A172 (cell line): ENCODE measurements at places on chromosomes 3 and 15. TPM values are rescaled to one million over a fixed set of nuclear protein-coding genes. Genes with fewer than 3 reads are reported as not detected.

DNA sequence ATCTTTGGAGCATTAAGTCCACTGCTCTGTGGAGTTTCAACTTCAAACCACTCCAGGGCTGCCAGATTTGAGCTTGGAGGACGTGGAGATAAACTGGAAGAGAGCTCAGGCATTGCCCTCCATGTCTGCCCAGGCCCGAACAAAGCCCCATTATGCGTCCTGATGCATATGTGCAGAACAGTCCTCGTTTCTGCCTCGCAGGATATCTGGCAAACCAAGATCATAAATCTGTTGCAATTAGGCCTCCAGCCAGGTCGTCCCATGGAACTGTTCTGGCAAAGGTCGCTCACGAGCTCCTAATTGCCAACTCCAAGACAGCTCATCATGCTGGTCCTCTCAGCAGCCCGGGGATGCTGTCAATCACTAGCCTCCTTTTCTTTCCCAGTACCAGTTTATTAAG is 91.2 kb downstream of the SEMA5B start:
- no peak for DNase-seq

DNA sequence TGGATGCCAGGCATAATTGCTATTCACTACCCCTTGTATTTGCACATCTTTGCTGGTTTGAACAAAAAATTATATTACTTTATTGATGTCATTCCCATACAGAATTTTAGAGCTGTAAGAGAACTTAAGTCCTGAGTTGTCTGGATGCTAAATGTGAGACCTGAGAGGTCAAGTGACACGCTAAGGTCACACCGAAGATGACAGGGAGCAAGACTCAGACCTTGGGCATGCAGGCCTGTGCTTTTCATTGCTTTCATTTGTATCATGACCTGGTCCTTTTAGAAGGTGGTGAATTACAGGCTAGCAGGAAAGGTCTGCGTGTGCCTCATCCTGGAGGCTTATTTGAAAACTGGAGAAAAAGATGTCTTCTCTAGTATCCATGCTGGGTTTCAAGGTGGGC is 312.0 kb upstream of the RASGRP1 start:
- no peak for DNase-seq

DNA sequence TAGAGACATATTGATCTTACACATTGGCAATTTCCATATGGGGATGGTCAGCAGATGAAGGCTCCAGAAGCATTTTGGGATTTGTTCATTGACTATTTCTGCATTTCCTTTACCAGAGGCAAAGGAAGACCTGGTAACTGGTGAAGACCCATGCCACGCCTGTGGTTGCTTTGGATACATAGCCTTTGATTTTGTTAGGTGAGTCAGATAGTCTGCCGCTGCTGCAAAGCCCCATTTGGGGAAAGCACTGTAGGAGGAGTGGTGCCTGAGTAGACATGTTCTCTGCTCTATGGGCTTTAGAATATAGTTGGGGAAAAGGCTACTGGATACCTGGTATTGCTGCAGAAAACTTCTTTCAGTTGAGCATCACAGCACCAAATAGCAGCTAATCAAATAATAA is 56.8 kb downstream of the TFG start:
- no peak for DNase-seq

DNA sequence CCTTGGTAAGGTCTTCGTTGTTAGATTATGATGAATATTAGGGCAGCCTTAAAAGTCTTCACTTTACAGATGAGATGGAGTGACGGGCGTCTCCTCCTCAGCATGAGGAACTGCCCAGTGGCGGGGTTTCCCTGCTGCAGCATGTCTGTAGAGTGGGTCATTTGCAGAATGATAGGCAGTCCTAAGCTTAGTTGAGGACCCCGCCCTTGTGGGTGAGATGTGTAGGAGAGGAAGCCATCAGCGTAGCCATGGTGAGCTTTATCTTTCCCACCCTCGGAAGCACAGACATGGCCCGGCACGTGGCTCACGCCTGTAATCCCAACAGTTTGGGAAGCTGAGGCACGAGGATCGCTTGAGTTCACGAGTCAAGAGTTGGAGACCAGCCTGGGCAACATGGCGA is 877 bp downstream of the NIT2 start:
- DNase-seq = peak; percentile 37

DNA sequence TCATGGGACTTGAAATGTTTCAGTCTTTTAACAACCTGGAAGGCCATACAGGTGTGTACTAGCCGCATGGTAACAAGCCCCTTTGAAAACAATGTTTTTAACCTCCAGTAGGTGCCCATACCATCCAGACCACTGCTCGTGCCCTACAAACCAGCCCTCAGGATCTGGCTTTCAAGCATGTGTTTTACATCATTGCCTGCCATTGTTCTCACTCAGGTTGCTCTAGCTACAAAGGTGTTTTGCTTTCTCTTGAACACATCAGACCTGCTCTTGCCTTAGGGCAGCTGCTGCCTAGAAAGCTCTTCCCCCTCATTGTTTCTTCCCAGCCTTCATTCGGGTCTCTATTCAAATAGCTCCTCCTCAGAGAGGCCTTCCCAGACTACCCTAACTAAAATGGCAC is 32.3 kb upstream of the MAP3K13 start:
- DNase-seq = no peak

GRCh38 chr15:84387086-84387485 is 151.5 kb downstream of the GOLGA6L4 start:
- DNase-seq = no peak

DNA sequence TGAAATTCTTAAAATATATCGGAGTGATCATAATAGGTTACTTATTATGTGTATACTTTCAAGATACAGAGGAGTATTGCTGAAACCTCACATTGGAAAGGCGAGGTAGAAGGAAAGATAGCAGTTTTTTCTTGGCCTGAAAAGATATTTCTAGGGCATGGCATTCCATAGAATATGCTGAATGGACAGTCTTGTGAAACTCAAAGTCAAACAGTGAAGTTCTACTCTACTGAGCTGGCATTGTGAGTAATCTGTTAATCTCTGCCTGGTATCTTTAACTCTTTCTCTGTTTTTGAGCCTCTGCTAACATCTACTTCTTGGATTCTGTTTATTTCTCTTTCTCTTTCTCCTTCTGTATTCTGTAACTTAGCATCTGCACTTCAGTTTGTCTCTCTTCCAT is 176.3 kb upstream of the ZBTB20 start:
- DNase-seq = no peak

DNA sequence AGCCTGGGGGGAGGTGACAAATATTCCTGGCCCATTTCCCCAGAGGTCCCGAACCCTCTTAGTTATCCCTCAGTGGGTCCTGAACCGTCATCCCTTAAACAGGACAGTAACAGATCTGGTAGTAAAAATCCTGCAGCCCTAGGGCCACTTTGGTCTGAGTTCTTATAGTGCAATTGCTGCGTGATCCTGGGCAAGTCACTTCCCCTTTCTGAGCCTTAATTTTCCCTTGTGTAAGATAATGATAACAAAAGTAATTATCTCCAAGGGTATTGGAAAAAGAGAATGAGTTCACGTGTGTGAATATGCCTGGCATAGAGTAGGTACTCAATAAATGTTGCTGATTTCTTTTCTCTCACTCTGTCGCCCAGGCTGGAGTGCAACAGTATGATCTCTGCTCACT is 2.9 kb upstream of the JAGN1 start:
- no peak for DNase-seq

DNA sequence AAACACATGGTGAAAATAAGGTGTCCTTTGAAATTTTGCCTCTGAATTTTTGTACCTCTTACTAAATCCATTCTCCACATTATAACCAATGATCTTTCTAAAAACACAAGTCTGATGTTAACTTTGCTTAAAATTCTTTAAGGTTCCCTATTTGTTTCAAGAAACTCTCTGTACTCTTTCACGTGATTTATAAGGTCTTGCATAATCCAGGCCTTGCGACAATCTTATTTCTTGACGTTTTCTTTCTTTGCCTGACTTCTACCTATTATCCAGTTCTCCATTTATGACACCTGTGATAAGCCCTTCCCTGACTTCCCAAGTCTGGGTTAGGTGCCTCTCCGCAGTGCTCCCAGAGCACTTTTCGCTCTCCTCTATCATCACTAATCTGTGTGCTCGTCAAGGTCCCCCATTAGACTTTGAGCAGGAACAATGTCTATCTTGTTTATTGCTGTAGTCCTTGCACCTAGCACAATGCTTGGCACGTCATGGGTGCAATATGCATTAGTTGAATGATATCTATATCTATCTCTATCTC is 24.3 kb upstream of the KPNA1 start:
- no peak for DNase-seq

DNA sequence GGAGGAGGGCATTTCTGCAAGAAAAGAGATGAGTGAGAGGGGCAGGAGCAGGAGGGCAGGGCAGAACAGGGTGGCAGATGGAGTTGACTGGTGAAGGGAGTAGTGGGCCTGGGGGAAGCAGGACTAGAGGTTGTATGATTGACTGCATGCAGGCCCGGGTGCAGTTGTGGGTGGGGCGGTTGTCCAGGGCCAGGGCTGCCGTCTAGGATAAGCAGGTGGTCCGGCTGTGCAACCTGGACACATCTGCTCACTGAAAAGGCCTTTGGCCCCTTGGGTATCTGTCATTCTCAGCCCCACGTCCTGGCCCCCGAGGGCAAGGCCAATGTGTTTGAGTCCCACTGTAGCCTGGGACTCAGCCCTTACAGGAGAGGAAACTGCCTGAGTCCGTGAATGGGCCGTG is 25.4 kb downstream of the ALS2CL start:
- DNase-seq = no peak

GRCh38 chr15:98909968-98910885 is 97.4 kb downstream of the PGPEP1L start:
- no peak for DNase-seq

- no peak for DNase-seq
Measured at GRCh38 chr3:124107104-124107890, 115.4 kb upstream of the ROPN1 start.

- no peak for DNase-seq
Measured at GRCh38 chr3:60708191-60708975, 542.9 kb downstream of the FHIT start.

The AADACL2 gene
- not detected in 2 replicates for total RNA-seq

The RABL3 gene
- total RNA-seq = 24.4 and 33.5 TPM in 2 replicates

The CCR8 gene
- not detected in 2 replicates for total RNA-seq

The P2RY13 gene
- not detected in 2 replicates for total RNA-seq

The C3orf49 gene
- not detected in 2 replicates for total RNA-seq

The NR1I2 gene
- total RNA-seq = not detected in 2 replicates

The AP3B2 gene
- 0.09 and 0.29 TPM in 2 replicates for total RNA-seq

The UPK1B gene
- not detected in 2 replicates for total RNA-seq

The APOD gene
- 0.17 and 0.50 TPM in 2 replicates for total RNA-seq

The MKRN3 gene
- 8.0 and 11.1 TPM in 2 replicates for total RNA-seq

The CALML4 gene
- total RNA-seq = 1.4 and 5.2 TPM in 2 replicates
